ENCODE measurements at places on chromosomes 5 and 9.

DNA sequence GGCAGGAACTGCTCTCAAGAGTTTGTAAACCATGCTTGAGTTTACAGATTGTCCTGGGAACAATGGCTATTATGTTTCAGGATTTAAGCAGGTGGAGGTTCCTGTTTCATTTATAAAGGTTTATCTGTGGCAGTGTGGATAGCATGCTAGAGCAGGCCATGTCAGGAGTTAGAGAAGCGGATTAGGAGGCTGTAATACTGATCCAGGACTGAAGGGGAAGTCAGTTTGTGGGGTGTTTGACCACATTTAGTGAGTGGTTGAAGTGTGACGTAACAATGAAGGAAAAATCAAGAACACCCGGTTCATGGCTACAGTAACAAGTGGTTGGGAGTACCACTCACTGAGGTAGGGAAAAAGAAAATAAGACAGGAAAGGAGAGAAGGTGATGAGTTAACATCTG, 299.0 kb downstream of the TLR4 start:
- no peak for DNase-seq

- DNase-seq: no peak
These were observed 27.2 kb downstream of the PRRC2B start for GRCh38 chr9:131420980-131421624.

DNA sequence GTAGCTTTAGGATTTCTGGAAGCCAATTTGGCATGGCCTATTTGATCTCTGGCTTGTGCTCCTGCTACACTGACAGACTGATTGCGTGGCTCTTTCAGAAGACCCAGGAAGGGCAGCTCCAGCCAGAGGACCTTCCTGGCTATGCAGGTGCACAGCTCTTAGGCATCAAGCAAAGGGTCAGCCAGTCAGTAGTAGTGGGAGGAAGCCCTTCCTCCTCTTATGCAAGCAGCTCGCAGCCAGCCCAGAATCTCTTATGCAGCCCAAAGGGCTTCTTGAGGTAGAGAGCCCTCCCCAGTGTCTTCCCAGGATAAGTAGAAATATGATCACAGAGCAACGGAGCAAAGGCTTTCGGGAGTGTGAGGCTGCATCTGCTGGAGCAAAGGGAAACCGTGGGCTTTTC, 43.2 kb downstream of the SLC36A1 start:
- DNase-seq: no peak

GRCh38 chr5:61635271-61635670, 303.2 kb downstream of the ZSWIM6 start:
- no peak for DNase-seq

DNA sequence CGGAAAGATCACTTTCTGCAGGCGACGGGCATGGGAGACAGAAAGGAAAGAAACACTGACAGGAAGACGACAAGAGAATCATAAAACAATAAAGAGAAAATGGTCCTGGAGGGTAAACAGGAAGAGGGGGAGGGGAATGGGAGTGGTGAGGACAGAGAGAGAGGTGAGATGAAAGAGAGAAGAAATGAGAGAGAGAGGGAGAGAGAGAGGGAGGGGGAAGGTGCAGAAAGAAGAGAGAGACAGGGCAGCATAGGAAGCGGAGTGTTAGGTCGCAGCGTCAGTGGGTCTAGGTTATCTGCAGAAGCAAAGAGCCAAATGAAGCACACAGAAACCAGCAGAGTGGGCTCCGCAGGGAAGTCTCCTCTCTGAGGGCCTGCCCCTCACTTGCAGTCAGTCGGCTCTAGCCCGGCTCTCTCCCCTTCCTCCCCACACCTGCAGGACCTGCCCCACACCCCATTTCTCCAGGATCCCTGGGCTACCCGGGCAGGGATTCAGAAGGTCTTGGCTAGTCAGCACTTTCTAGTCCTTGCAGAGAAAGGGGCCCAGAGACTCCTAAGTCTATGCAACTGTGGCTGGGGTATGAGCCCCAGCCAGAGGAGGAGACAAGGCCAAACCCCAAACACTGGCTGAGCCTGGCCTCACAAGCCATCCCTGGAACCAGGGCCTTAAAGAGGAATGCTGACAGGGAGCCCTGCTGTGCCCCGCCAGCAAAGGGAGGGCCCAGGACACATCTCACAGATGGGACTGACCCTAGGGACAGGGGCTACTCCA, 29.7 kb upstream of the MEIKIN start:
- no peak for DNase-seq

Data from activated effector memory CD4-positive, alpha-beta T cell treated with anti-CD3 and anti-CD28 coated beads, Interleukin-2, amount 50 U/mL, for 16 hours (primary cell).